ENCODE measurements at places on chromosomes 11 and 22. TPM values are rescaled to one million over a fixed set of nuclear protein-coding genes. Genes with fewer than 3 reads are reported as not detected.

DNA sequence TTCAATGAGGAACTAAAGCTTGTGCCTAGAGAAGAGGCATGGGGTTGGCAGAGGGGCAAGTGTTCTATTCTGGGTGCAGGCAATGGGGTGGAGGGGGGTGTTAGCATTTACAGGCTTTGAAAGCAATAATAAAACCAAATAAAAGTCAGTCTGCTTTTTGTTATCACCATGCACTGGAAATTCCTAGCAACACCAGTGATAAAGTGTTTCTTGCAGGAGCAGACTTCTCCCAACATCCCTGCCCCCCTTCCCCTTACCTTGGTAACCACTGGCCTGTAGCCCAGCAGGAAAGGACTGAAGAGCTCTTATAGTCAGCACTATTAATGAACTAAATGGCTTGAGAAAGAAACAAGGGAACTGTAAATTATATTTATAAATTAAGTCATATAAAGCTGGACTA is 65.2 kb upstream of the SESN3 start:
- no peak for DNase-seq
- H3K36me3 ChIP-seq, result no peaks in the 10 kb centered on the region
- no peaks in the 10 kb centered on the region for H3K4me1 ChIP-seq

DNA sequence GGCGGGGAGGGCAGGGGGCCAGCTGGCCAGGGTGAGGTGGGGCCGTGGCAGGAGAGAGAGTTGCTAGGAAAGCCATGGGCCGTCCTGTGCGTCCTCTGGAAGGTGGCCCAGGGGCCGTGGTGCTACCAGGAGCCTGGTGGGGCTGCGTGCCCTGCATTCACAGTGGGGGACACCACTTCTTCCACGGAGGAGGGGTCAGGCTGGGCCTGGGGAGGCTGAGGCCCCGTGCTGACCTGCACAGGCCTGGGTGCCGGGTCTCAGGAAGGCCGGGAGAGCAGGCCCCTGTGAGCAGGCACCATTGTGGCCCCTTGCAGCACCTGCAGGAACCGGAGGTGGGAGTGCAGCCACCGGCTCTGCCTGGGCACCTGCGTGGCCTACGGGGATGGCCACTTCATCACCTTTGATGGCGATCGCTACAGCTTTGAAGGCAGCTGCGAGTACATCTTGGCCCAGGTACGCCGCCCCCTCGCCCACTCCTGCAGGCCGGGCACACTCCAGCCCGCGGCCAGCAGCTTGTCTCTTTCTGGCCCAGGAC is 12.0 kb downstream of the MUC5B start:
- no peaks in the 10 kb centered on the region for H3K36me3 ChIP-seq
- H3K4me3 ChIP-seq, result no peak overlapping the region
- H3K27me3 ChIP-seq, result 0 out of 2 replicates have a peak, but pooled peaks cover 2% of the 10 kb centered on the region
- no peak for DNase-seq

GRCh38 chr22:39938509-39939111 is 21.6 kb upstream of the TMA7B start:
- no peaks in the 10 kb centered on the region for H3K4me1 ChIP-seq
- H3K36me3 ChIP-seq, result no peaks in the 10 kb centered on the region
- H3K27ac ChIP-seq, result no peak overlapping the region

GRCh38 chr11:74672956-74673692 is 58.1 kb downstream of the CHRDL2 start:
- H3K27ac ChIP-seq, result peak overlapping the region; percentile 86
- H3K27me3 ChIP-seq, result no peaks in the 10 kb centered on the region
- peaks cover 53% of the 10 kb centered on the region for H3K4me1 ChIP-seq

GRCh38 chr11:6237266-6237665 is 1.6 kb upstream of the CNGA4 start:
- no peaks in the 10 kb centered on the region for H3K36me3 ChIP-seq
- 0 out of 2 replicates have a peak, but pooled peaks cover under 1% of the 10 kb centered on the region for H3K27me3 ChIP-seq

GRCh38 chr11:47992959-47993820 is 12.8 kb downstream of the PTPRJ start:
- no peaks in the 10 kb centered on the region for H3K27me3 ChIP-seq
- H3K4me3 ChIP-seq, result no peak overlapping the region
- H3K36me3 ChIP-seq, result no peaks in the 10 kb centered on the region
- H3K4me1 ChIP-seq, result no peaks in the 10 kb centered on the region

DNA sequence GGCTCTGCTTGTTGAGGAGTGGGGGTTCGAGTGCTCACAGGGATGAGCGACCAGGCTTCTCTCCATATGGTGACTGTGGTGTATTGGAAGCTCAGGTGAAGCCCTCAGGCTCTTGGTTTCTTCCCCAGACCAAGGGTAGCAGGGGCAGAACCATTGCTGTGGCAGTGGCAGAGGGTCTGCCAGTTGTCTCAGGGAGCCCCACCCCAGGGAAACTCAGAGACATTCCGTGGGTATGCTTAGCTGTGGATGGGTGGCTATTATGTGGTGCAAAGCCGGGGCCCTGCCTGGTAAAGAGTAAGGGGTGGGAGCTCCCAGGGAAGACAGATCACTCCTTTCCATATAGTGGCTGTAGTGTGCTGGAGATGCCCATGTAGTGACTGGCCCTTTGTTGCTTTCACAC is 167.8 kb downstream of the DLG2 start:
- DNase-seq, result no peak
- H3K27ac ChIP-seq, result no peak overlapping the region
- H3K4me1 ChIP-seq, result no peaks in the 10 kb centered on the region
- H3K27me3 ChIP-seq, result no peaks in the 10 kb centered on the region

GRCh38 chr11:68186061-68186460 is 27.0 kb downstream of the KMT5B start:
- DNase-seq, result no peak
- no peaks in the 10 kb centered on the region for H3K27me3 ChIP-seq
- H3K4me1 ChIP-seq, result no peaks in the 10 kb centered on the region
- peaks cover 16% of the 10 kb centered on the region for H3K36me3 ChIP-seq

- no peak for DNase-seq
- H3K36me3 ChIP-seq, result no peaks in the 10 kb centered on the region
- no peak overlapping the region for H3K27ac ChIP-seq
Observed at GRCh38 chr11:88188251-88188931, 13.1 kb upstream of the RAB38 start.

DNA sequence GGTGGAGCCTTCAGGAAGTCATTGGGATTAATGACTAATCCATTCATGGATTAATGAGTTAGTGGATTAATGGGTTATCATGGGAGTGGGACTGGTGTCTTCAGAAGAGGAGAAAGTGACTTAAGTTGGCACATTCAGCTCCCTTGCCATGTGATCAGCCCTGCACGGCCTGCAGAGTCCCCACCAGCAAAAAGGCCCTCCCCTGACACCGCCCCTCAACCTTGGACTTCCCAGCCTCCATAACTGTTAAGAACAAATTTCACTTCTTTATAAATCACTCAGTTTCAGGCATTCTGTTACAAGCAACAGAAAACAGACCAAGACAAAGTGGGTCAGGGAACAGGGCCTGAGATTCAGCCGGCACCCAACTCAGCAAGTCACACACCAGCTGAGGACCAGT is 85.3 kb downstream of the MICAL3 start:
- H3K27ac ChIP-seq, result no peak overlapping the region
- 0 out of 2 replicates have a peak, but pooled peaks cover 3% of the 10 kb centered on the region for H3K4me1 ChIP-seq
- H3K27me3 ChIP-seq, result no peaks in the 10 kb centered on the region
- H3K4me3 ChIP-seq, result no peak overlapping the region
- no peak for DNase-seq

GRCh38 chr11:12259956-12260355 is 117.4 kb upstream of the PARVA start:
- H3K27me3 ChIP-seq, result no peaks in the 10 kb centered on the region
- H3K27ac ChIP-seq, result no peak overlapping the region
- no peak for DNase-seq
- H3K4me3 ChIP-seq, result no peak overlapping the region
- H3K36me3 ChIP-seq, result no peaks in the 10 kb centered on the region
- H3K4me1 ChIP-seq, result 0 out of 2 replicates have a peak, but pooled peaks cover 3% of the 10 kb centered on the region

DNA sequence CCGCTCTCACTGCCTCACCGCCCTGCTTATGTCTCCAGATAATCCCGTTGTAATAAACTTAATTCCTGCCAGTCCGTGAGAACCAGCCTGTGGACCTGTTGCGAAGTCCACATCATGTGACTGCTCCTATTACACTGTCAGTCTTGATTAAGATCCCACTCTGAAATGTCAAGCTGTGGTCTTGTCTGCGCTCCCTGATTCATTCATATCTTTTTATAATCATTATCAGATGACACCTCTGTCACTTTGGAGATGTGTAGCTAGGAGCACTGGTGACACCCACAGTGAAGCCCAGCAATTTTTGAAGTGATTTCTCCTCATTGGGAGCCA is 377.3 kb downstream of the TBC1D22A start:
- no peak overlapping the region for H3K27ac ChIP-seq
- H3K4me3 ChIP-seq, result no peak overlapping the region
- H3K27me3 ChIP-seq, result no peaks in the 10 kb centered on the region
- no peaks in the 10 kb centered on the region for H3K36me3 ChIP-seq
- no peak for DNase-seq

GRCh38 chr11:76453248-76453647 is 8.4 kb downstream of the EMSY start:
- H3K4me3 ChIP-seq, result no peak overlapping the region
- H3K27ac ChIP-seq, result no peak overlapping the region
- DNase-seq, result no peak
- H3K36me3 ChIP-seq, result peaks cover 66% of the 10 kb centered on the region

GRCh38 chr11:134261626-134262488 is 8.5 kb downstream of the ACAD8 start:
- peak overlapping the region; percentile 66 for H3K27ac ChIP-seq
- H3K27me3 ChIP-seq, result no peaks in the 10 kb centered on the region
- peaks cover 27% of the 10 kb centered on the region for H3K4me1 ChIP-seq
- peaks cover 32% of the 10 kb centered on the region for H3K36me3 ChIP-seq

KRTAP5-9 gene
- not detected for total RNA-seq

SEC14L2 gene
- 3.4 TPM for total RNA-seq

ASCC2 gene
- total RNA-seq, result 19.5 TPM

TMPRSS4 gene
- not detected for total RNA-seq

TRIM49 gene
- total RNA-seq, result not detected

PEX26 gene
- total RNA-seq, result 14.4 TPM

SCUBE1 gene
- 13.7 TPM for total RNA-seq

MRGPRX4 gene
- total RNA-seq, result not detected
